ENCODE measurements at places on chromosomes 1 and 21.

GRCh38 chr1:150477733-150478132 lies 9.5 kb upstream of the TARS2 start:
- no peak for DNase-seq

DNA sequence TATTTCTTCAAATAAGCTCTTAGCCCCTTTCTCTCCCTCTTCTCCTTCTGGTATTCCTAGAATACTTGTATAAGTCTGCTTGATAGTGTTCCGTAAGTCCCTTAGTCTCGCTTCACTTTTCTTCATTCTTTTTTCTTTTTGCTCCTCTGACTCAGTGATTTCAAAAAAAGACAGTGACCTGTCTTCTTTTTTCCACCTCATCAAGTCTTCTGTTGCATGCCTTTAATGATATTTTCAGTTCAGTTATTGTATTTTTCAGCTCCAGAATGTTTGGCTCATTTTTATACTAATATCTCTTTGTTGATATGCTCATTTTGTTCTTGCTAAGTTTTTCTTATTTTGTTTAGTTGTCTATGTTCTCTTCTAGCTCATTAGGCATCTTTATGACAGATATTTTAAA lies 97.7 kb downstream of the POFUT2 start:
- DNase-seq: no peak

DNA sequence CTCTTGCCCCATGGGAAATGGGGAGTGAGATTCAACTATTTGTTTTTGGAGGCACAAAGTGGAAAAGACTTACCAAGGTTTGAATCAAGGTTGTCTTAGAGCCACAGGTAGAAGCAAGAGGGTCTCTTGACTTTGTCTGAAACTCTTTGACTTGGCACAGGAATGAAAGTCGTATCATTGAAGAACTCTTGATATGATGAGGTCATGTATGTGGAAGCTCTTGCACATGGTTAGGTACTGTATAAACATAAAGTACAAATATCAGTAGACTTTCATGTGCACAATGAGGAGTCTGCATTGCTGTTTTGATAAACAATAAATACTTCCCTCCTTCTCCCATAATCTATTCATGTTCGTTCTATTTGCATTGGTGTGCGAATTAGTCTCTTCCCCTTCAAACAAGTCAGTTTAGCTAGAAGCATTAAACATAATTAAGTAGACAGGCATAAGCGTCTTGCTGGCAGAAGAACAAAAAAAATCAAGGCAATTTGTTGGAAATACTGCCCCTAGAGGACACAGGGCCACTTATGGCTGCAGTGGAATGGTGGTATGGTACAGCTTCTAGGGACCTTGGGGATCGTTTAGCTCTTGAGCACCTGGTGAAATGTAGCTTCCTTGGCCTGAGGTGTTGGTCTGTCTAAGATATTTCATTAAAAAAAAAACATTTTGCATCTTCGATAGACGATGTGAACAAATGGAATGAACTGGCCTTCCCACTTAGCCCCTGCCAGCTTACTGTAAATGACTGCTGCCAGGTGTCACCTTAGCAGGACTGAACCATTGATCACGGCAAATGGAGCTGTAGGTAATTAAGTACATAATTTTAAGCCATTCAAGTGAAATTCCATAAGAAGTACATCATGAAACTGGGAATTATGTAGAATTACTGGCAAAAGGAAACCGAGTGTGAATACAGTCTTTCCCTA lies 218.0 kb upstream of the GALNT2 start:
- DNase-seq: no peak

DNA sequence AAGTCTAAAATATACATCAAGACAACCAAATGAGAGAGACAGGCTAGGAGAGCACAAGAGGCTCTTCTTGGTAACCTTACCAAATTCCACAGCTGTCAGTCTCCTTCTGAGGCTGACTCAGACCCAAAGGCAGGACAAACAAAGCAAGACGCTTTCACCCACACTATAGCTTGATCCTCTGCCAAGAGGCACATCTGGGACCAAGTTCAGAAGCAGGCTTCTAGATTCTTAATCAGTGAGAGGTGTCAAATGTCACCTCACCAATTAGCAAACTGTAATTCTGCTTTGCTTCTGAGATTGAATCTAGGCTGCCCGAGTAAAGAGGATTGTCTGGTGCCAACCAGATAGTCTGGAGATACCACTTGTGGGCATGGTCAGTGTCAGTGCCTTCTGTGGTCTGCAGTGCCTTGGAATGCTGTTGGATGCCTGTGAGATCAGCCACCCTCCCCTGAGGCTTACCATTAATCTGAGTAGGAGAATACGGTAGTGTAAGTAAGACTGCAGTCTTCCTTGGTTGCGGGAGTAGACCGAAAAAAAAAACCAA lies 151.0 kb downstream of the FMN2 start:
- DNase-seq: no peak

DNA sequence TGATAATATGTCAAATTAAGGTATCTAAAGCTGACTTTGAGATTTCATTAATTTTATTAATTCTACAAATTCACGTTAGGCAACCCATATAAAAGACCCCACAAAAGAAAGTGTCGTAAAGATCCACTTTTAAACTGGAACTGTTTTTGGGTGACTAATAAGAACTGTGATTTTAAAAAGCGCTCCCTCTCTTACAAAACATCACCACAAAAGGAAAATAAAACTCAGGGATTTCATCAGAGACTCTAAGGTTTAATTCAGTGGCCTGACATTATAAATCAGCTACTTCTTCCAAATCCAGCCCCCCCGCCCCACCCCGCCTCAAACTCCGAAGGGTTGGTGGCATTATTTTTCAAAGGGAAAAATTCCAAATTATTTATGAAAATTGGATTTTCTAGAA lies 2.7 kb downstream of the COL24A1 start:
- DNase-seq: no peak

- DNase-seq: no peak
Observed at GRCh38 chr1:207742850-207743555, 8.9 kb upstream of the CD46 start.

GRCh38 chr1:4422504-4423289 lies 231.7 kb upstream of the AJAP1 start:
- no peak for DNase-seq

DNA sequence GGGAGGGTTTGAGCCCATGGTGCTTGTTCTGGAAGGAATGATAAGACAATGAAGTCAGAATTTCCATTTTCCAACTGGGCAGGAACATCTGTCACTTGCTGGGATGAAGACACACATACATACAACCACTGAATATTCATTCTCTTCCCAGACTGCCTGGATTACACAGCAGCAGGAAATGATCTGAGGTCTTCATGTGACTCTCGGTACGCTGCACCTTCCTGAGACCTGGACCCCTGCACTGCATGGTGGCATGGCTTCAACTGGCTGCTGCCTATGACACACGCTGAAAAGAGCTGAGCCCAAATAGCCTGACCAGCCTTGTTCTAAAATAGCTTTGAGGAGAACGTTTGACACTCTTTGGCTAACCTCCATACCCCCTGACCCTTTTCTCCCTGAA lies 150.6 kb downstream of the GABPA start:
- no peak for DNase-seq

DNA sequence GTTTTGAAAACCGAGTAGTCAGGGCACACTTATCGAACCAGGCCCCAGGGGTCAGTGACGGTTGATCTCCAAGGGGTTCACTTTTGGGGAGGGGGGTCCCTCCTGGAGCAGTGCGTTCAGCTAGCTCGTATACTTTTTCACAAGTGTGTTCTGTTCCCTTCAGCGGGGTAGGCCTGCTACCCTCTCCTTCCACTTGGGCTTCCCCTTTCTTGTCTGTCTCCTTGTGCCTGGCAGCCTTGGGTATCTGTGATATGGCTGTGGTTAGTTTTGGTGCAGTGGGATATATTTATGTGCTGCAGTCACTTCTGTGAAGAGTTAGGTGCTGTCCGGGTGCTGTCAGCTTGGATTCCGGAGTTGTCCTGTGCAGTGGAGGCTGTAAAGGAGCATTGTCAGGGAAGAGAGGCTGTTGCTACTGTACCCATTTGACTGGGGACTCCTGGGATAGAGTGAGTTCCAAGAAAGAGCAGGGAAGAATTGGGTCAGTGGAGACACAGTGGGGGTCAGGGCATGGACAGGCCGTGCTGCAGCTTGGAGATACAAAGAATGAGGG lies 29.7 kb downstream of the ADARB1 start:
- no peak for DNase-seq

- DNase-seq: no peak
Observed at GRCh38 chr1:2124446-2125198, 70.0 kb downstream of the FAAP20 start.

GRCh38 chr1:178609015-178609414 lies 96.1 kb downstream of the TEX35 start:
- no peak for DNase-seq

DNA sequence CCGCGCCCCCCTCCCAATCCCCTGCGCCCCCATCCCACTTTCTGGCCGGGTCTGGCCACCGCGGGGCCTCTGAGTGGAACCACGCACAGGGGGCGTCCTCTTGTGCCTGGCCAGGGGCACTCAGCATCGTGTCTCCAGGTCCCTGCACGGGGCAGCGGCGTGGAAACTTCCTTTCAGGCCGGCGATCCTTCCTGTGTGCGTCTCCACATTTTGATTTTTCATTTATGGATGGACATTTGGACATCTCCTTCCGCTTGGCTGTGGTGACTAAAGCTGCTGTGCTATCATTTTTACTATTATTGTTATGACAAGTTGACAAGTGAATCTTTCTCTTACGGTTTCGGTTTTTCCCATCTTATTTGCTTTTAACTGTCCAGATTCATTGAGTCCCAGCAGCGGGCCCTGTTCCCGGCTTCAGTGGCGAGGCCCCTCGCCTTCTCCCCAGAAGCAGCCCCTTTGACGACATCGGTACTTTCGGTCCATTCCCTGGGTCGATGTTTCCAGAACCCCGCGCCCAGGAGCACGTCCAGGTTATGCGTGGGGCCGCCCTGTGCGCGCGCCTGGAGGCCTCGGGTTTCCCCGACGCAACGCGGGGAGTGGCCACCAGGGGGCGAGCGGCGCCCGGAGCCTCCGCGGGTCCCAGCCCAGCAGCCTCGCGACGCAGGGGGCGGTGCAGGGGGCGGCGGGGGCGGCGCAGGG lies 12.4 kb upstream of the SLC19A1 start:
- DNase-seq: peak; percentile 77

DNA sequence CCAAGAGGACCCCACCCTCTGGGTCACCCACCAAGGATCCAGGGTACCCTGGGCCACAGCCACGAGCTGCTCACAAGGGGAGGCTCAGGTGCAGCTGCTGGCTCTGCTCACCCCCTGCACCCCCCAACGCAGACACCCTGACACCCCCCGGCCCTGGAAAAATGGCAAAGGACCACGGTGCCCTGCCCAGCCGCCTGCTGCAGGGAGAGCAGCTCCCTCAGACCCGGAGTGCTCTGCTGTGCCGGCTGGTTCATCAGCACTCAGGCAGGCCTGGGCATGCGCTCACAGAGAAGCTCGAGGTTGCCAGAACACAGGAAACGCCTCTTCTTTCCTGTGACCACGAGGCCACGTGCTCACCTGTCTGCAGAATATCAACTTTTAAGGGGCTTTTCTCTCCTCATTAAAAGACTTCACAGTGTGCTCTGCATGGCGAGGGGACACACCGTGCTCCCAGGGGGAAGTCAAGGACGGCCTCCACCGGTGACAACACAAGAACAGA lies 4.3 kb upstream of the C1QTNF12 start:
- peak; percentile 46 for DNase-seq

- DNase-seq: no peak
Observed at GRCh38 chr1:208241512-208241911, 2.7 kb downstream of the PLXNA2 start.

DNA sequence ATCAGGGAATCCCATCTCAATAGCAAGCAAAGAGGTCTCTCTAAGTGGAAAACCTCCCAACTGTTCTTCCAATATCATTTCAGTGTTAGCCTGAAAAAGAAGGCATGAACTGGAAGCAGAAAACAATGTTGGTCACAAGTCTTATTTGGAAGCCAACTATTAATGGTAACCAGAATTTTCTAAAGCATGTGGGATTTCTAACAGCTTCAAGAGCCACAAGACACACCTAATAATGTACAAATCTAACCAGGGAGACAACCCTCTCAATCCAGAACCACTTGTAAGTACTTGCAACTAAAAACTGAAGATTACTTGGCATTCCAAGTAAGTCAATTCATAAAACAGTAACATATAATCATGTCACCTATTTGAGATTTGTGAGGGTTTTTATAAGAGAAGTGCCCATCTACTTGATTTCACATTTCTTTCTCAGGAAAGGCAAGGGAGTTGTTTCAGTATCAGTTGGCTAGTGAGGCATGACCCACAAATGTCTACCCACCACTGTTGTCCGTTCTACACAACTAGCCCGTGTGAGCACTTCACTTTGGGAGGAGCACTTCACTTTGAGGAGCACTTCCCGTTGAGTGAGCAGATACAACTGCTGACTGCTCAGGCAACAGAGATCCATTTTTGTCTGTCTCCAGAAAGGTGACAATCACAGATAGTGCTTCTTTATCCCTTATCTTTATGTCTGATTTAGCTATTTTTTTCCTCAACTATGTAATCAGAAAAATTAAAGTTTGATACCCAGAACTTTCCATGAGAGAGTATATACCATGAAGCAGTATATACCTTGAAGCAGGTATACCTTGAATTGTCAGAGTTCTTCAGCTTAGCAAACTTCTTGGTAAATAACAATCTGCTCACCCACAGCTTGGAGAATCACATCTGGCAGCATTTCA lies 11.1 kb downstream of the STX6 start:
- DNase-seq: no peak

GRCh38 chr1:44557778-44558177 lies 116.5 kb downstream of the TMEM53 start:
- no peak for DNase-seq

DNA sequence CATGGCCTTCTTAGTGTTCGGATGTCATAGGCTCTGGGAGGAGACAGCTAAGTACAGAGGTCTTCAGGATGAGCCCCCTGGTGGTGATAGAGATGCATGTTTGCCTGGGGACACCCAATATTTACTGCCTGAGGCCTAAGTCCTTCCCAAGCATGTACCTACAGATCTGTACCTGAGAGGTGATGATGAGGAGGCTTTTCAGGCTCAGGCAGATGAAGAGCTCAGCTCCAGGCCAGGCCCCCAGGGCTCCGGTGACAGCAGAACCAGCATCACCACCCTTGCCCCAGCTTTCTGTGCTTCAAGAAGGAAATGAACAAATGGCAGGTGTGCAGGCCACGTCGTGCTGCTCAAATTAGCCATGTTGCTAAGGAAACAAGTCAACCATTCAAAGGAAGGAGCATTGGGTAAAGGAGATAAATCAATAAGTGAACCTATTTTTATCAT lies 21.1 kb downstream of the CACNA1E start:
- no peak for DNase-seq

DNA sequence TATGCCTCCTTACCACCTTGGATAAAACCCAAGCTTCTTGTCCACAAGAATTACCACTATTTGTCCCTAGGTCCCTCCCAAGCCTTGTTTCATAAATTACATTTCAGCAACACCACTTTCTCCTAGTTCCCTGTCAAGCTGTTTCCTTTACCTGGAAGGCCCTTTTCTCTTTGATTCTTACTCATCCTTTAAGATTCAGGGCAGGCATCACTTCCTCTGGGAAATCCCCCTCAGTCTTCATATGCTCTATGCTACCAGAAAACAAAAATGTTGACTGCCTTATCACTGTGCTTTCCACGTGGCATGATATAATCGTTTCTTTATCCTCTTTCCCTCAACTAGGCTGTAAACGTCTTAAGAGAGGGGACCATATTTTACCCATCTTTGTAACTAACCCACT lies 102.7 kb downstream of the LYST start:
- peak; percentile 3 for DNase-seq

Measured in stimulated activated CD4-positive, alpha-beta T cell treated with anti-CD3 and anti-CD28 coated beads, Interleukin-12 subunit alpha, Interleukin-12 subunit beta, amount 100 ng/mL, for 24 hours (primary cell).